ENCODE measurements at places on chromosomes 16 and 17.

GRCh38 chr17:74211141-74211911 is 2.0 kb upstream of the TTYH2 start:
- peak; percentile 32 for DNase-seq

DNA sequence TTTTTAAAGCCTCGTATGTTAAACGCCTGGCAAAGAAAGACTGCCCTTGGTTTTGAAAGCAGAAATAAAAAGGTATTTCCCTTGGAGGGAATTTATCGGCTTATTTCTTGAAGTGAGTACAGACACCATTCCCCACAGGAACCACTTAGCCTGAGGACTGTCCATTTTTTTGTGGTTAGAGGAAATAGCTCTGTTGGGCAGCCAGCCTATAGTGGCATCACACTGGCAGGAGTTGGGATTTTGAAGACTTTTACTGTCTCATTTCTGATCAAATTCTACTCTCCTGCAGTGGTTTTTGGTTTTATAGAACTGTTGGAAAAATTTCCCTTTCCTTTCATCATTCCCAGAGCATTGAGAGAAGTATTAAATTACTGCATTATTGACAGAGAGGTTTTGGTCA is 34.1 kb upstream of the CDC6 start:
- peak; percentile 20 for DNase-seq

- DNase-seq = no peak
Measured at GRCh38 chr16:80893686-80894085, 89.3 kb upstream of the CDYL2 start.

GRCh38 chr16:53766304-53767016 is 62.5 kb downstream of the FTO start:
- DNase-seq = no peak

- DNase-seq = peak; percentile 78
Measured at GRCh38 chr16:47142821-47143676, 696 bp downstream of the NETO2 start.

DNA sequence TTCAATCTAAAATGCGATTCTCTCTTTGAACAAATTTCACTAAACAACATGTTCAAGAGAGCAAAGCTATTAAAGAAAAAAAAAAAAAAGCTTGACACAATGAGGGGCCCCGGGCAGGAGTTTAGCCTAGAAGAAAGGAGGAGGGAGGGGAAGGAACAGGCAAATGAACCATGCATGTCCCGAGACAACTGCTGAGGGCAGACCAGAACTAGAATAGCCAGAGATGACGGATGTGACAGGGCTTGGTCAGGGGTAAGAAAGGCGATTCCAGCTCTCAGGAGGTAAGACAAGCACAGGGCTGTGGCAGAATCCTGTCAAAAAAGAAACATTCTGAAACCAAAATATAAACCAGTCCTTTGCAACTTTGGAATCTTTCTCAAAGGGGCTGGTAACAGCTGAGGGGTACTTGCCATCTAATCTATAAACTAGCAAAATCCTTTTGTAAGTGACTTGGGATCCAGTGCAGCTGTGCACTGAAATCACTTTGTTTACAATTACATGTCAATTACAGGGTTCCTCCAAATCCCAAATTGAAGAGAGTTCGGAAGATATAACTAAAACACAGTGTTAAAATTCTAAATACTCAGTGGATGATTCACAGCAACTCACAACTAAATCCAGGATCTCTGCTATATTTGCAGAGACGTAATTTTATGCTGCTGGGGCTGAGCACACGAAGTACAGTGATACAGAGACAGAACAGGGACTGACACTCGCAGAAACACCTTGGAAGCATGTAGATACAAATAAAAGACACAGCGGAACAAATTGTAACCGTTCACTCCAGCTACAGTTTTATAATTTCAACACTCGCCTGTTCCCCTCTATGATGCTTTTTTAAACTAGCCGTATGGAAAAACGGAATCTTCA is 567.4 kb upstream of the ZFHX3 start:
- DNase-seq = no peak

DNA sequence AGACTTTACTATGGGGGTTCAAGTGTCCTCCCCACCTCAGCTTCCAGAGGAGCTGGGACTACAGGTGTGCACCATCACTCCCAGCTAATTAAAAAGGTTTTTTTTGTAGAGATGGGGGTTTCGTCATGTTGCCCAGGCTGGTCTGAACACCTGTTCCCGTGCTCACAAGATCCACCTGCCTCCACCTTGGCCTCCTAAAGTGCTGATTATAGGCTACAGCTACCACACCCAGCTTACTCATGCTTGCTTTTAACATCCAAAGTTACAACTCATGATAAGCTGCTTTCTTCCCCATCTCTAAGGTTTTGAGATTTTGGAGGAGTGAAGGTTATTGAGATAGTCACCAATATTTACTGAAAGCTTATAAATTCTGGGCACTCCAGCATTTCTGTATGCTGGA is 2.6 kb downstream of the NUP88 start:
- no peak for DNase-seq

DNA sequence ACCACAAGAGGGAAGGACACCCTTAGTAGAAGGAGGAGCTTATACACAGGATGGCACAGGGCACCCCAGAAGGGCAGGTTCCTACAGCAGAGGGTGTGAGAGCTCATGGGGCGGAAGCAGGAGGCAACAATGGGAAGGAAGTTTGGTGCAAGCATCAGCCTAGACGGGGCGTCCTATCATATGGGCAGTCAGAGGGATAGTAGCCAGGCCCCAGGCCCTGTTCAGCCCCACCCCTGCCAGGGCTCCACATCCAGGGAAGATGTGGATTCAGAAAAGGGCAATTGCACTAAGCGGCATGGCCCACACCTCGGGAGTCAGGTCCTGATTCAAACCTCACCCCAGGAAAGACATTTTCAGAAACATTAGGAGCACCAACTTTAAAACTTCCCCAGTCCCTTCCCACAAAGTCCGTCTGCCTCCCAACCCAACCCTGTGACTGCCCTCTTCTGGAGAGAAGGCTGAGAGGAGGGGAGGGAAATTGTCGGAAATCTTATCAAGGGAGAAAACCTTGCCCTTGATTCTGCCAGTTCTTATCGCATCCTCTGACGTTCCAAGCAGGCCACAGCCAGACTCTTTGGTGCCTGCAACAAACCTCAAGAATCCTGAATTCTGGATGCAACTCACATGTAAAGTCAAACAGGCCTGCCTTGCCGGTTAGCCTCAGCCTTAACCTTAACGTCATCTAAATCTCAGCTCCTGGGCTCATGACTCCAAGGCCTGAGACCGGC is 198.8 kb upstream of the CDH5 start:
- no peak for DNase-seq

DNA sequence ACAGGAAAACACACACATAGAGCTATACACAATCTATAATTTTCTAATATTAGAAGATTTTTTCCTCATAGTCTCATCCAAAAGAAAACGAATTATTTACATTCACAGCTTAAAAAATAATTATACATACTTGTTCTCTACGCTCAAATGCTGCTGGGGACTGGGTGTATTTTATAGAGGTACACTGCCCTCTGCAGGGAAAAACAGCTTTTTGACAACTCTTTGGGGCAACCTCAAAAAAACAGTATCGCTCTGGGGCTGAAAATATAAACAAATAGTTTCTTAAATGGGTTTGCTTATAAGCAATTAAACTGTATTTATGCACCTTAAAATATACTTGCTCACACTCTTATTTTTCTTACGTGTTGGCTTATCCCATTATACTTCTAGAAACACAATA is 261.8 kb upstream of the PSMD7 start:
- DNase-seq = peak; percentile 3

DNA sequence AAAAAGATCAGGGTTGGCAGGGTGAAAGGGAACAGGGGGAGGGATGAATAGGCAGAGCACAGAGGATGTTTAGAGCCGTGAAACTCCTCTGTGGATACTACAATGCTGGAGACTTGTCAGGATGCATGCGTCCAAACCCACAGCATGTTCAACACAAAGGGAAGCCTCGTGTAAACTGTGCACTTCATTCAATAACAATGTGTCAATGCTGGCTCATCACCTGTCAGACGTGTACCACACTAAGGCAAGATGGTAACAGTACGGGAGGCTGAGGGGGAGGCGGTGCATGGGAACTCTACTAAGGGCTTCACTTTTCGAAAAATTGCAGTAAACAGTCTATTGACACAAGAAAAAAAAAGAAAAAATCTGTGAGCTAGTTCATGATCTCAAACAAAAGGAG is 63.7 kb downstream of the C16orf95 start:
- DNase-seq = no peak

DNA sequence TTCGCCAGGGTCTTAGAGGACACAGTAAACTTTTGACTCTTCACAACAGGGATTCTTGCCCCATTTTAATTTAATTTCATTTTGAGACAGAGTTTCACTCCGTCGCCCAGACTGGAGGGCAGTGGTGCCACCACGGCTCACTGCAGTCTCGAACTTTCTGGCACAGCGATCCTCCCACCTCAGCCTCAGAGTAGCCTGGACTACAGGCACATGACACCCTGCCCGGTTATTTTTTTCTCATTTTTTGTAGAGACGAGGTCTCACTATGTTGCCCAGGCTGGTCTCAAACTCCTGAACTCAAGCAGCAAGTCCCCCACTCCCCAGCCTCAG is 329 bp upstream of the NLE1 start:
- no peak for DNase-seq

DNA sequence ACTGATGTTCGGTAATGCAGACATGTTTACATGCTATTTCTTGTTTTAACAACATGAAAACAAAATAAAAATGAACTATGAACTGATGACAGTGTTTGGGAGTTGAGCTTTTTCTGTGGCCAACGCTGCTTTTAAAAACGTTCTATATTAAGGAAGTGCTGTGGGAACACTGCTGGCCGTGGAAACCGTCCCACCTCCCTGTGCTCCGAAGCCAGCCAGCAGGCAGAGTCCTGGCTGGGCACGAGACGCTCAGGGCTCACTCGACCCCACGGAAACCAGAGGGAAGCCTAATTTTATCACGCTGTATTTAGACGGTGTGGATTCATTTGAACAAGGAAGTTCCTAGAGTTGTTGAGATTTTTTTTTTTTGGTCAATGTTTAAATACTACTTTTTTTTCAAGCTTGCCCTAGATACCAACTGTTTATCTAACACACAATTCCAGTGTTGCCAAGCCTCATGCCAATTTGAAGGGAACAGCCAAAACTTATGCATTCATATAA is 25.8 kb downstream of the ADCY9 start:
- DNase-seq = no peak

DNA sequence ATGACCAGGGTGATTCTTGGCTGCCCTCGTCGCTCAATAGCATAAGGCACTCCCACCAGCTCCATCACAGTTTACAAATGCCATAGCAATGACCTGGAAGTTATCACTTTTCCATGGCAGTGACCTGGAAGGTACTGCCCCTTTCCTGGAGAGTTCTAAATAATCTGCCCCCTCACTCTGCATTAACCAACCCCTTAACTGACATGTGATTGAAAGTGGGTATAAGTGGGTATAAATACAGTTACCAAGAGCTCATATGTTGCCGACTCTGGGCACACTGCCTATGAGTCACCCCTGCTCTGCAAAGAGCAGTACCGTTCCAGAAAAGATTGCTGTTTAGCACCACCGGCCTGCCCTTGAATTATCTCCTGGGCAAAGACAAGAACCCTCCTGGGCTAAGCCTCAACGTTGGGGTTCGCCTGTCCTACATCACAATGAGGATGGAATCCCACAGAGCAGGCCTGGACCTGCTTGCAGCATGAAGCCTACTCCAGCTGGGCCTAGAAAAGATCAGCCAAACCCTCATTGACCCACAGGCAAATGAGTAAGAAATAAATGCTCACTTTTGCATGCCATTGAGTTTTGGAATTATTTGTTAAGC is 95.2 kb upstream of the SEC14L1 start:
- peak; percentile 28 for DNase-seq

- DNase-seq = no peak
Measured at GRCh38 chr16:55817236-55817912, 15.5 kb downstream of the CES1 start.

- peak; percentile 74 for DNase-seq
Measured at GRCh38 chr17:48068491-48068961, 20.4 kb downstream of the NFE2L1 start.

- DNase-seq = no peak
Measured at GRCh38 chr17:57315061-57316015, 59.0 kb downstream of the MSI2 start.

DNA sequence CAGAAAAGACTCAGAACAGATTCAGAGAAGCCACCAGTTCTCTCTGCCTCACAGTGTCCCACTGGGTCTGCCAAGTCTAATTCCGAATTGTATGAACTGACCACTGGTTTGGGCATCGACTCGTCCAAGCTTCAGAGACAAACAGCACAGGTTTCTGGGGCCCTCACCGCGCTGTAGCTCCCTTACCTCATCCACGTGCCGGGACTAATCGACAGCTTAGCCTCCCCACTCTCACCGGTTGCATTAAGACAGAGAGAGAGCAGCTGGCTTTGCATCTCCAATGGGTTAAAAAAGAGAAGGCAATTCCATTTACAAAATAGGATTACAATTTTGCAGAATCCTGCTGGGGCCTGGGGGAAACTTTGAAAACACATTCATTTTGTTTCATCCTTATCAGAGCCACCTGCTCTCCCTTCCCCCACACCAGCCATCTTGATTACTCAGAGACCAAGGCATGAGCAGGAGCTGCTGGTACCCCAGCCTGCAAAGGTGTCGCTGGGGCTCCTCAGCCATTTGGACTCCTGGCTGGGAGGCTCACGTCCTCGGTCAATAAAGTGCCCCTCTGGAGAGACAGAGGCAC is 95.3 kb upstream of the RPL38 start:
- DNase-seq = no peak

GRCh38 chr16:4209666-4210065 is 32.2 kb downstream of the SRL start:
- no peak for DNase-seq

DNA sequence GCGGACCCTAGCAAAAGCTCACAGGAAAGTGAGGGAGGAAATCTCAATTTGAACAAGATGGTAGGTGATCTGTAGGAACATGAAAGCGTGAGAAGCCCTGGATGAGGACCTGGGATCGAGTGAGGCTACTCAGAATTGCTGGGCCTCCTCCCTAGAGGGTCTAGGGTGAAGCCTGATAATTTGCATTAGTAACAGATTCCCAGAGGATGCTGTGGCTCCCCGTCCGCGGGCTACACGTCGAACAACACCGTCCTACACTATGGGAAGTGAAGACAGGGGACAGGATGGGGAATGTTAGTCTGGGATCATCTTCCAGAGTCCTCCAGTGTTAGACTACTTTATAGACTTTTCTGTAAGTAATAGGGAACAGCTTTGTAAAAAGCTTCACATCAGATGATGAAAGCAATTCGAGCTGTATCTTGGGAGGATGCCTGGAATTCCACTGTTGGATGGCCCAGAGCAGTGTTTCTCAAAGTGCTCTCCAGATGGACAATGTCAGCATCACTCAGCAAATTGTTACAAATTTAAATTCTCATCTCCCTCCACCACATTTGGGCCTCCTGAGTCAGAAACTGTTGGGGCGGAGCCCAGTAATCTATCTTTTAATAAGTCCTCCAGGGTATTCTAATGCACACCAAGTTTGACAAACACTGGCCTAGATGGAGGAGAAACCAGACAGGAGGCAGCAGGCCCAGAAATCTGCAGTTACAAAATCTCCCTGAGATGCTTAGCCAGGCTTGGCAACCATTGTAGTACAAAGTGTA is 6.5 kb downstream of the FNDC8 start:
- DNase-seq = peak; percentile 46
